CD4-positive, alpha-beta T cell treated with Interleukin-6 at 100 ng/mL for 8 hours (primary cell): ENCODE measurements at places on chromosomes 4 and X.

GRCh38 chr4:74598611-74599325 is 153.8 kb downstream of the AREG start:
- no peak for DNase-seq

DNA sequence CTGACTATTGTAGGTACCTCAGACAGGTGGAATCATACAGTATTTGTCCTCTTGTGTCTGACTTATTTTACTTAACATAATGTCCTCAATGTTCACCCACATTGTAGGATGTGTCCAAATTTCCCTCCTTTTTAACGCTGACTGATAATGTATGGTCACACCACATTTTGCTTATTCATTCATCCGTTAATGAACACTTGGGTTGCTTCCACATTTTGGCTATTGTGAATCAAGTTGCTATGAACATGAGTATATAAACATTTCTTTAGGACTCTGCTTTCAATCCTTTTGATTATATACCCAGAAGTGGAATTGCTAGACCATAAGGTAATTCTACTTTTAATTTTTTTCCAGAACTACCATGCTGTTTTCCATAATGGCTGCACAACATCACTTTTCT is 87.0 kb upstream of the NDP start:
- no peak for DNase-seq

- DNase-seq = no peak
Observed at GRCh38 chr4:6854098-6854744, 55.4 kb upstream of the TBC1D14 start.

DNA sequence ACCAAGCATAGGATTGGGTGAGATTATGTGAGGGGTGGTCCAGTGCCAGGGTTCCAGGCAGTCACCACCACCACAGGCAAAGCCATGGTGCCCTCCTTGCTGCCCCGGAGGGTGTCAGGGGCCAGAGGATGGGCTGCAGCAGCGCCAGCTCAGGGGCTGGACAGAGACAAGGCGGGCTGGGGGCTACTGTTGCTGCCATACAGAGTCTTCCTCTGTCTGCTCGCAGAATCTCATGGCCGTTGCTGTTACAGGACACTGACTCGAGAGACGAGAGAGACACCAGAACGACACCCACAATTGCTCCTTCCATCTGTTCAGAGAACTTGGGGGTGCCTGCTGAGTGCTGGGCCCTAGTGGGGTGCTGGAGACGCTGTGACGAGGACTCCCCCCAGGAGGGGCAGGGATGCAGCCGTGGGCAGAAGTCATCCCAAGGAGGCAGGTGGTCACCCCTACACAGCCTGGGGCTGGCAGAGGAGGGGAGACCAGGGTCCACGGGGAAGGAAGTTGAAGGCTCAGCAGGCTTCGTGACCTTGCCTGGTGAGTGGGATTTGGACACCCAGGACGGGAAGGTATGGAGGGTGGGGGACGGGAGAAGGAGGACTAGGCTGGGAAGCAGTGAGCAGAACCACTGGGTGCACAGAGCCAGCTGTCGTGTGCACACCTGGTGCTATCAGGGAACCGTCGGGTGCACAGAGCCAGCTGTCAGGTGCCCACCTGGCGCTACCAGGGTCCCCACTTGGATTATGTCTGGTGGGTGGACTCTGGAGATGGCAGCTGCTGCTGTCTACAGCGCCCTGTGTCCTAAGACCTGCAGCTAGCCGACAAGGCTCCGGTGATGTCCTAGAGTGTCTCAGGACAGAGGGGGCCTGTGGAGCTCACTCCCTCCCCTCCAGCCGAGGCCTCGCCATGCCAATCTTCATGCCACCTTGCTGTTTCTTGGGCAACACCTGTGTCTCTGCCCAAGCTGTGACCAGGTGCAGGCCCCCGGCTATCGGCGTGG is 43.9 kb upstream of the HMX1 start:
- DNase-seq = no peak

DNA sequence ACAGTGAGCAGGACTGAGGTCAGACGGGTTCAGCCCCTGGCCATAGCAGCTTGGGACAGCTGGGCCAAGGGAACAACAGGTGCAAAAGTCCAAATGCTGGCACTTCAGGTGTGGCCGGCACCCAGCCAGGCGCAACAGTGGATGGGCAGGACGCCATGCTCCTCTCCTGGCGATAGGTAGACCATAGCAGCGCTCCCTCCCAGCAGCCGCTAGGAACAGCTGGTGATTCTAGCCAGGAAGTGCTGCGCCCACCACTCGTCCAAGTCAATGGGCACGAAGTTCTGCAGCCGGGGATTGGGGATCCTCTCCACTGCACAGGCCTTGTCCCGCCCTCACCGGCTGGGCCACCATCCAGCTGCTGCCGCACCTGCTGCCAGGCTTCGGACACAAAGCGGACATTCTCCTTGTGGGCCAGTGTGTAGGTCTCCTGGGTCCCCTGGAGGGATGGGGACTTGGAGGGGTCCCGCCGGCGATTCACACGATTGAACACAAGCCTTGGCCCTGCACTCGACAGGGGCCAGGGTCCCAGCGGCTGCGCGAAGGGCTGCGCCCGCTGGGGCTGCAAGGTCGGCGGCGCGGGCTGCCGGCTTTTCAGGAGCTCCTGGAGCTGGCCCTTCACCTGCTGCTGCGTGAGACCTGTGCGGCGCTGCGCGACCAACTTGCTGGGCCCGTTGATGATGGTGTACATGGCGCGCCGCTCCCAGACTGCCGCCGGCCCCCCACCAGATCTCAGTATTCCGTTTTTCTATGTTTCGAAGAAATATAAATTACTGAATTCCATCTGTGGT is 227.5 kb upstream of the STK26 start:
- DNase-seq = no peak

DNA sequence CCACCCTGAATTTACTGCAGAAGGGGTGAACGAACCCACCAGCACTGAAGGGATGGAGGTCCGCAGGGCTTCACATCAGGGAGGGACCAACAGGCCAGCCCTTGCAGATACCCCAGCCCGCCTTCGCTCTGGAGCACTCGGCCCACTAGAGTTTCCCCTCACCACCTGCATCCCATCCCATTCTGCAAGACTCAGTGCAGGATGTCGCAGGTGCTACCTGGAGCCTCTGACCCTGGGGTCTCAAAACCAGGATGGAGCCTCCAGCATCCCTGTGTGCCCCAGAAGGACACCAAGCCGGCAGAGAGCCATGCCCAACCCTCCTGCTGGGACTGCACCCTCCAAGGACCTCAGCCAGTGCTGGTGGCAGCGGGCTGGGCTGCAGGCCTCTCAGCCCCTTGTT is 57.6 kb upstream of the ADRA2C start:
- DNase-seq = no peak

- no peak for DNase-seq
Observed at GRCh38 chr4:52197306-52197705, 146.2 kb downstream of the SPATA18 start.

DNA sequence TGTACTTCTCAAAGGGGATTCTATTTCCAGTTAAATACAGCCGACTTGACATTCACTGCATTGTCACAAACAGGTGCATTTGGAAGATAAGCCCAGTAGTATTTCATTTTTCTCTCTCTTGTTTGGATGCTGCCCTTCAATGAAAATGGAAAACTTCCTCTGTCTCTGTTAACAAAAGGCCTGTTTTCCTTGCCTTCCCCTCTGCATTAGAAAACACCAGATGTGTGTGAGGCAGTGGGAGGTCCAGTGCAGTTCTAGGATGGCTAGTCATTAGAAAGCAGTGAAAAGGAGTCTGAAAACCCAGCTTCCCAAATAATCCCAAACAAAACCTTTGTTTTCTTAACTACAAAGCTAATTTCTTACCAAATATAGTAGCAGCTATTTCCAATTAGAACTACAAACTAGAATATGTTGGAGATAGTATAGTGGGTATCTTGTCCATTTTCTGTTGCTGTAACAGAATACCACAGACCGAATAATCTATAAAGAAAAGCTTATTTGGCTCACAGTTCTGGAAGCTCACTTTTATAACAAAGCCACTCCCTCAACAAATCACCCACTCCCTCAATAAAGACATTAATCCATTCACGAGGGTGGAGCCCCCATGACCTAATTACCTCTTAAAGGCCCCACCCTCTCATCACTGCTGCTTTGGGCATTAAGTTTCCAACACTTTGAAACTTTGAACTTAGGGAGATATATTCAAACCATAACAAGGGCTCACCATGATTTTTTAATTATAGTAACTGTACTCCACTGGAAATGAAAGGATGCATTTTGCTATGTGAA is 452.1 kb upstream of the RPS6KA3 start:
- no peak for DNase-seq

GRCh38 chr4:19514276-19515070 is 737.2 kb upstream of the SLIT2 start:
- DNase-seq = no peak

DNA sequence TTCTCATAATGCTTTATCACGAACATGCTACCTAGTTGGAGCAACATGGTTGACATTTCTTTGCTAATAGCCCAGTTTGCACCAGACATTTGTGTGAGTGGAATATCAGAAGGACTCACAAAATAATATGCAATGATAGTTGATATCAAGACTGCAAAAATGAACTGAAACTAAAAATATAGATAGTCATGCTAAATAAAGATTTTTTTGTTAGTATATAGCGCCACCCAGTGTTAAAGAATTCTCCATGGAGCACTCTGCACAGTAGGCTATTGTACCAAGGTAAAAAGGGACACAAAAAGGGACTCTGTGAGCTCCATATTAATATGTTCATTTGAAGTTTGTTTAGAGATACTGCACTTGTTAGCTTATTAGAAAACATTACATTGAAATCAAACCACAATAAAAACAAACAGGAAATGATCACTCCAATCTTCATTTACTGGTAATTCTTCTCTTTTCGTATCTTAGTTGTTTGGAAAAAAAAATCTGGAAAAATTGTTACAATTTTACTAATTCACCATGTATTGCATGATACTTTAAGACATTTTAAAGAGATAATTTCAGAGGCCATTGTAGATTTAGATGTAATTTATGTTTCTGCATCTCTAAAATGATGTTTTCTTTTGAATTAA is 1509.6 kb downstream of the ADGRL3 start:
- DNase-seq = no peak

GRCh38 chrX:134377537-134377936 is 82.4 kb upstream of the HPRT1 start:
- DNase-seq = no peak

GRCh38 chrX:109658391-109658790 is 33.4 kb upstream of the KCNE5 start:
- DNase-seq = no peak

GRCh38 chr4:4852591-4853362 is 6.7 kb upstream of the MSX1 start:
- DNase-seq = no peak

DNA sequence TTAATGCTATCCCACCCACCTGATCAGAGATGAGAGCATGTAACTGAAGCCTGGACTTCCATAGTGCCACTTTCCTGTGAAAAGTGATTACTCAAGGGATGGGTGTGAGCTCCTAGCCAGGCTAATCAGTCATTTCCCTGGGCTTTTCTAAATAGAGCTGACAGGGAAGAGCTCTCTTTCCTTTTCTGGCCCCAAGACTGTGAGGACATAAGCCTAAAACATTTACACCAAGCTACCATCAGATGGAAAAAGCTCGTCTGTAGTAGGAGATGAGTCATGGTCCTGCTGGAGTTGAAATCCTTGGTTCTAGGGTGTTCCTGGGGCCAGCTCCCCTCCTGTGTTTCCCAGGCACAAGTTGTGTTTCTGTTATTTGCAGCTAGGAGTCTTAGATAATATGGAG is 52.4 kb upstream of the NDP start:
- DNase-seq = no peak

DNA sequence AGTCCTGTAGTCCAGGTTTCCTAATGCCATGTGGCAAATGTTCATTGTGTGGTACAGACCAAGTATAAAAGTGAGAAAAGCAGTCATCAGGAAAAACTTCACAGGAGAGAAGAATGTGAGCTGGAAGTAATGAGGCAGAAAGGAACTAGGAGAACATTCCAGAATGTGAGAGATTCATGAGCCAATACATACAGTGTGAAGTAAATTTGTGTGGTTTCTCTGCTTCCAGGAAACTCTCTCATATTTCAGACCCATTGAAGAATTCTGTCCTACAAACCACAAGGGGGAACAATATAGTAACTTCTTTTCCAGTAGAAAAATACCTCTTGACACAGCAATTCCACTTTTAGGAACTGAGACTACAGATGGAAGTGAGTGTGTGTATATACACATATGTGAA is 136.5 kb downstream of the RNF150 start:
- DNase-seq = no peak

GRCh38 chr4:123546573-123547060 is 150.0 kb downstream of the SPRY1 start:
- no peak for DNase-seq

DNA sequence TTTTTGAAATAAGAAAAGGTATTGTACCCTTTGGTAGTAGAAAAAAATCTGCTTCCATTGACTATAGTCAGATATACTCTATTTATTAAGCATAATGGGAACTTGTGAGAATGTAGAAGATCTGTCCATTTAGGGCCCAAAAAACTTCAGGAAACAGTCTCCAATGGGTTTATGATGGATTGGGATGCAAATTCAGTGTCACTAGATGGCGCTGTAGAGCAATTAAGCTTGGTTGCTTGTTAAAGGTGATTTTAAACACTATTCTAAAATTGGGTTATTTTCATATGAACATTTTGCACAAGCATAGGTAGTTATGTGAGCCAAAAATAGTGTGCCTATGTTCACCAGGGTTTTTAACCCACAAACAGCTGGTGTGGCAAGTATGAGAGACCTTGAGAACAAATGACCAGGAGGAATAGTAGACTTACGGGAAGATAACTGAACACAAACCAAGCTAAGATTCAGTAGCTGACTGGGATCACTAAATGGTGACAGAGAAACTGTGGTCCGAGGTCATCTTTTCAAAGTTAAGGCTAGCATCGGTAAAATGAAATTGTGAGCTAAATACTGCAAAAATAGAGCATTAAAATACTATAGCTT is 80.3 kb upstream of the LSM6 start:
- DNase-seq = no peak

GRCh38 chrX:19195243-19195610 is 73.0 kb upstream of the ADGRG2 start:
- DNase-seq = no peak

GRCh38 chr4:48779095-48779997 is 733 bp downstream of the FRYL start:
- peak; percentile 63 for DNase-seq

- DNase-seq = no peak
Observed at GRCh38 chrX:41956027-41956426, 32.7 kb upstream of the CASK start.

DNA sequence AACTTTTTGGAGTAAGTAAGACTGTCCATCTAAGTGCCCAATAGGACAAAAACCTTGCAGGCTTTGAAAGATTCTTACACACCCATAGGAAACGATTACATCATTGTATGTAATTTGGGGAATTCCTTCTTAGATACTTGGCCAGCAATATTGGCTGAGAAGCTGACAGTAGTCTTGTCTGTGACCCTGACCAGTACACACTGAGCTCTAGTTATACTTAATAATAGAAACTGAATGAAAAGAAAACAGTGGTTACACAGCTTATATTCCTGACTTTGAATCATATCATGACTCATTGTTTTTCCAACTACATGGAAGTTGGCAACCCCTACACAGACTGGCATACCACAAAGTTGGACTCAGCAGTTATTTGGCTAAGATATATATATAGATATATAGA is 7.1 kb upstream of the TLR2 start:
- no peak for DNase-seq
